ENCODE measurements at places on chromosomes 12 and 14.

DNA sequence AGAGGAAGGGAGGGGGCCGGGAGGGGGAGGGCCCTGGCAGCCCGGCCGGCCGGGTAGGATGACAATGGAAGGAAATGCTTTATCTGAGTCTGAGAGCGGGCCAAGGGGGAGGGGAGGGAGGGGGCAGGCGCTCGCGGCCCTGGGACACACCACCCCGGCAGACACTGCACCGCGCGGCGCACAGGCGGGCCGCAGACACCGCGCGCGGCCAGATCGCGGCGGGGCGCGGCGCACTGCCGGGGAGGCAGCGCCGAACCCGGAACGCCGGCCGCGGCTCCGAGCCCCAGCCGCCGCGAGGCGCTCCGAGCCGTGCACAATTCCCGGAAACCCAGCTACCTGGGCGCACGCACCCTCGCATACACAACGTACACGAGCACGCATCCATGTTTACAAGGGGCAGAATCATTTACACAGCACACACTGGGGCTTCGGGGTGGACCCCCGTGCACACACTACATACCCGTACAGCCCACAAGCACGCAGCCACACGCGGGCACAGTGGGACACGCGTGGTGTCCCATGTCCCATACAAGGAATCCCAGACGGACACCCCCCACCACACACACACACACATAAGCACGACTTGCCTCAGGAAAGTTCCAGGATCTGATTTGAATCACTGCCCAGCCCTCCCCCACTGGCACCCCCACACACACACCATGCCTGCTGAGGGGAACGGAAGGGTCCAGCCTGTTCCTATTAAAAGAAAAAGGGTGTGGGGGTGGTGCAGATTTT lies at the start of gene HDAC7:
Gene HDAC7 (minus strand): TSS at position 8 of the 735 bp plus-strand sequence. CDS start 118 bp downstream, outside the sequence.
- peak; percentile 33 for DNase-seq

- no peak for DNase-seq
Observed at GRCh38 chr14:71541271-71541670, 391.0 kb upstream of the RGS6 start.

DNA sequence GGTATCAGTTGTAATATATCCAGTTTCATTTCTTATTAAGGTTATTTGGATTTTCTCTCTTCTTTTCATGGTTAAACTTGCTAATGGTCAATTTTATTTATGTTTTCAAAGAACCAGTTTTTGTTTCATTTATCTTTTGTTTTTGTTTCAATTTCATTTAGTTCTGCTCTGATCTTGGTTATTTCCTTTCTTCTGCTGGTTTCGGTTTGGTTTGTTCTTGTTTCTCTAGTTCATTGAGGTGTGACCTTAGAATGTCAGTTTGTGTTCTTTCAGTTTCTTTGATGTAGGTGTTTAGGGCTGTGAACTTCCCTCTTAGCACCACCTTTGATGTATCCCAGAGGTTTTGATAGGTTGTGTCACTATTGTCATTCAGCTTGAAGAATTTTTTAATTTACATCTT lies 145.6 kb upstream of the SLCO1B1 start:
- no peak for DNase-seq

- DNase-seq = no peak
Observed at GRCh38 chr12:74820324-74820723, 282.7 kb downstream of the ATXN7L3B start.

GRCh38 chr14:74860899-74861733 lies 14.8 kb downstream of the PROX2 start:
- DNase-seq = no peak

DNA sequence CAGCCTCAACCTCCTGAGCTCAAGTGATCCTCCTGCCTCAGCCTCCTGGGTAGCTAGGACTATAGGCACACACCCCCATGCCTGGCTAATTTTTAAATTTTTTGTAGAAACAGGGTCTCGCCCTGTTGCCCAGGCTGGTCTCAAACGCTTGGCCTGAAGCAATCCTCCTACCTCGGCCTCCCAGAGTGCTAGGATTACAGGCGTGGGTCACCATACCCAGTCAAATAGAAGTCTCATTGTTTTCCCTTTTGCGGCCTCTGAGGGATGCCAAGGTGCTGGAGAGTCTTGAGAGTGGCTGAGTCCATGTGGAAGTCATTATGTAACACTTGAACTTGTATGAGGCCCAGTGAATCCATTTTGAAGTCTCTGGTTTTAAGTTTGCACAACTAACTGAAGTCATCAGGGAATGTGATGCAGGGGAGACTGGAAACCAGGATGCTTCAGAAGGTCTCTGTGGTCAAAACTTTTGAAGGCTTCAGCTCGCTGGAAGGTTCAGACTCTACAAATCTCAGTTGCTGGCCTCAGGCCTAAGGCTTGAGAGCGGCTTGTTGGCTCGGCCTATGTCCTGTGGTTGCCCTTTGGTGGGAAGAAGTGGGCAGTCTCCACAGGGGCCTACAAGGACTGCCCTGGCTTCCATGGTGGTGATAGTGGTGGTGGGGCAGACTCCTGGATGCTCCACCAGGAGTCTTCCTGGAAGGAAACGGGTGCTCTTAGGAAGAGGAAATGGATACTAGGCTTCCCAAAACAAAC lies 29.2 kb downstream of the GALNT16 start:
- DNase-seq = no peak

DNA sequence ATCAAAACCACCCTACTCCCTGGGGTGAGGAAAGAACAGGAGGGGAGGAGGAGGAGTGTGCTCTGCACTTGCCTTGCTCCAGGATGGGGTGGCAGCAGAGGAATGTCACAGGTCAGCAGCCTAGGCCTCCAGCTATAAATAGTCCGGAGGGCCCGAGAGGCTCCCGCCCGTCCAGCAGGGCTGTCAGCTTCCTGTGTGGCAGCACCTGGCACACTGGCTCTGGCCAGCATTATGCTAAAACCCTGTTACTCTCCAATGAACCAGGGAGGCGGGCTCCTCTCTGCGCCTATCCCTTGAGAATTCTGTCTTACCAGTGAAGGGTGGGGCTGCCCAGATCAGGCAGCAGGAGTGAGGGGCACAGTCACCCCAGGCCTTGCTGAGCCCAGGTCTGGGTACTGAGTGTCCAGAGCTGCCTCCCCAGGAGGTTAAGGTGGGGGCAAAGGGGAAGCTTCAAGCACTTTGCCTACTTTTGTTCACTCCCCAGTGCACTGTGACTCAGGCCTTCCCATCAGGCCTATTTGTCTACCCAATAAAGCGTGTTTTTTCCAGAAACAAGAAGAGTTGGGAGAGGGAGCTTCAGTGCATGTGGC lies 1.2 kb upstream of the COX14 start:
- peak; percentile 35 for DNase-seq

DNA sequence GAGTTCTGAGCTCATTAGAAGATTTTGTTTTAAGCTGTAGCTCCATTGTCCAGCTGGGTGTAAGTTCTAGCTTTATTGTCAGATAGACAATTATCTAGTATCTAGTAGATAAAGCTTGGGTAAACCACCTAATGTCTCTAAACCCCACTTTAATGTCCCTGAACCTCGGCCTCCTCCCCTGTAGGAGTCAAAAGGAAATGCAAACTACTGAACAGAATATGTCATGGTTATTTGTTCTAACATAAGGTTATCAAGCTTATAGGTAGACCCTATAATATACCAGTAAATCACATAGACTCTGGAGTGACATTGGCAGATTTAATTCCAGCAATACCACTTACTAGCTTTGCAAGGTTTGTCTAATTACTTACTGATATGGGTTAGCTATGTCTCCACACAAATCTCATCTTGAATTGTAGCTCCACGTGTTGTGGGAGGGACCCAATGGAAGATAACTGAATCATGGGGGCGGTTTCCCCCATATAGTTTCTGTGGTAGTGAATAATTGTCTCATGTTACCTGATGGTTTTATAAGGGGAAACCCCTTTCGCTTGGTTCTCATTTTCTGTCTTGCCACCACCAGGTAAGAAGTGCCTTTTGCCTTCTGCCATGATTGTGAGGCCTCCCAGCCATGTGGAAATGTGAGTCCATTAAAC lies 29.4 kb downstream of the BCAT1 start:
- no peak for DNase-seq

GRCh38 chr12:111160350-111161241 lies 208.3 kb downstream of the PHETA1 start:
- DNase-seq = no peak

DNA sequence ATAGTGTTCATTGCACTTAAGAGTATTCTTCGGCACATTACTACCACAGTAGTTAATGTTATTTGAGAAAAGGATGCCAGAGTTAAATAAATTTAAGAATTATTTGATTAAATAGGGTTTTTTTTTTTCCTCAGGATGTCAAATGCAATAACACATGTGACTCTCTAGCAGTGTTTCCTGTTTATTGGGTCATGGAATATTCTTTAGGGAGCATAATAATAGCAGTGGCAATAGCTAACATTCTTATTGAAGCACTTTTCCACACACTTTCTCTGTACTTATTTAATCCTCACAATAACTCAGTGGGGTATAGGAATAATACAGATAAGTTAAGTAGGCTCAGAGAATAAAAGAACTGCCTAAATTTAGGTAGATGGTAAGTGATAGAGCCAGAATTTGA lies 44.3 kb downstream of the SCYL2 start:
- no peak for DNase-seq

GRCh38 chr14:63045234-63045611 lies at the start of gene KCNH5:
TSS of gene KCNH5 (minus strand) at chr14:63045458. CDS start at chr14:63045186, 272 bp downstream.
- no peak for DNase-seq

GRCh38 chr12:113983265-113983664 lies 17.1 kb upstream of the RBM19 start:
- DNase-seq = no peak

GRCh38 chr12:6178981-6179761 lies 21.0 kb upstream of the CD9 start:
- no peak for DNase-seq

- DNase-seq = no peak
Observed at GRCh38 chr12:43402436-43402835, 149.6 kb downstream of the ADAMTS20 start.

DNA sequence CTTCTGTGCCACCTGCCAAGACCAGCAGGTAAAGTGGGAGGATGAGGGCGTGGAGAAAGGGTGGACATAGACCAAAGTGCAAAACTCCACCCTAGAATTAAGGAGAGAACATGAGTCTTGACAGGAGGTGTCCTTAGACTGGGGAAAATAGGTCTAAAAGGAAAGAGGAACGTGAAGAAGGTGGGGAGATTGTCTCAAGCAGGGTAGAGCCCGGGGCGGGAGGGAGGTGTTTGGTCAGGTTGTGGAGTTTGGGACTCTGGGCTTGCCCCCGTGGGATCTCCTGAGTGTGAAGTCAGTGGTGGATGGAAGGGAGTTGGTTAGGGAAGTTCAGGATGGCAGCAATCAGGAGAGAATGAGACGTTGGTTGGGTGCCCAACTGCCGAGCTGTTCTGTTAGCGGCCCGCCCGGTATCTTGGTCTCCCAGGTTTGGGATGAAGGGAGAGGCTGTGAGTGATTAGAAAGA lies 386 bp downstream of the DGKA start:
- no peak for DNase-seq

GRCh38 chr14:61602733-61603077 lies 92.6 kb upstream of the HIF1A start:
- no peak for DNase-seq

DNA sequence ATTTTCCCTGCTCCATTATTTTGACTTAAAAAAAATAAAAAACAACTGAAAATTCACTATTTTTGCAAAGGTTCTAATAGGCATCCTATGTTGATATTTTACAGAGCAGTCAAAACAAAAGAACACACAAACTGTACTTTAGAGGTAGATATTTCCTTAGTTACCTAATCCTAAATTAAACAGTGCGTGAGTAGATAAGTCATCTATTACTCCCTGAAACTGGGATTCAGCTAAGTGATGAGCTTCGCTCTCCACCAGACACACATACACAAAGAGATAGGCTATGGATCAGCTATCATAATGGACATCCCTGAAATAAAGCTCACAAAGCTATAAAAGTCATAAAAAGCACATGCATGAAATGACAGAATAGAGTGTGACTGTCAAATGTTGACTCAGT lies 398.7 kb downstream of the SOX5 start:
- DNase-seq = no peak

DNA sequence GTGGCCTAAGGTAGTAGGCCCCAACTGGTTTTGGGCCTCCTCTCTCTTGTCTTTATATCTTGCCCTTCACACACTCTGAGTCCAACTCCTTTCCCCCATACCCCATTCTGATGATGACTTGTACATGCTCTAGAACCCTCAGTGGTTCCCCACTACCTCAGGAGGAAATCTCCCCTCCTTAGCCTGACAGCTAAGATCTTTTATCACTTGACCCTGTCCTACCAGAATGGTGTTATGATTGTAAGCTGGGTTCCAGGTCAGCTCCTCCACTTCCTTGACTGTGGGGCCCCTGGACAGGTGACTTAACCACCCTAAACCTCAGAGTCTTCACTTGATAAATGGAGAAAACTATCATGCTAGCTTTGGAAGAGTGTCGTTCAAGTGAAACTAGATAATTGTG lies 9.4 kb upstream of the MYL2 start:
- DNase-seq = no peak

DNA sequence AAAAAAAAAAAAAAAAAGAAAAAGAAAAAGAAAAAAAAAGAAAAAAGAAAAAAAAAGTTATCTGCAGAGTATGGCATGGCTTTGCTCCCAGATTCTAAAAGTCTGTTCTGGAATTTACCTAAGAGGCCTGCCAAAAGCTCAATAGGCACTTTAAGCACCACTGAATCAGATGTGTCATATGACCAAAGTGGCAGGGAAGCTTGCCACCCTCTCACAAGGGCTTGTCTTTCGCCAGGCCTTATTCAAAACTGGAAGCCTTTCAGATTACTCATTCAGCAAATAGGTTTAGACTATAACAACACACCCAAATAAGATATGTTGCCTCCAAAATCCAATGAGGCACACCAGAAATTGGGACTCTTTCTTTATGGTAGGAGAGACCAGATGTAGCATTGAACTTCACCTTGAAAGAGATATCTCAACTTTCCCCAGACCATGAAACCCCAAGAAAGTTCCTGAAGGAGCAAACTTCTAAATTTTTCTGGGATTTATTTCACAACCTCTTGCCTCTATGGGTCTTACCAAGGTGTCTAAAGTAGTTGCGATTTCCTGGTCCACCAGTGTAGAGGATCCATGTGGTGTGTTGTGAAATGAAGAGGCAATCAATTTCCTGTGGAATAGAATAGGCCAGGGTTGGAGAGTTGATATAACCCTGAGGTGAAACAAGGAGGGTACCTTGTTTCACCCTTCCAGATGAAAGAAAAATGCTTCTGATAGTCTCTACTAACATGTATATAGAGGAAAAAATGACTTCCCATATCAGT lies 218.8 kb downstream of the DAD1 start:
- no peak for DNase-seq

GRCh38 chr12:64070454-64070853 lies 151.6 kb downstream of the KICS2 start:
- DNase-seq = no peak

Measured in GF-D8 (cell line).